Stimulated activated CD8-positive, alpha-beta memory T cell treated with anti-CD3 and anti-CD28 coated beads, Interleukin-7, amount 100 ng/mL, for 1 hour (primary cell): ENCODE measurements at places on chromosomes 1 and 21.

DNA sequence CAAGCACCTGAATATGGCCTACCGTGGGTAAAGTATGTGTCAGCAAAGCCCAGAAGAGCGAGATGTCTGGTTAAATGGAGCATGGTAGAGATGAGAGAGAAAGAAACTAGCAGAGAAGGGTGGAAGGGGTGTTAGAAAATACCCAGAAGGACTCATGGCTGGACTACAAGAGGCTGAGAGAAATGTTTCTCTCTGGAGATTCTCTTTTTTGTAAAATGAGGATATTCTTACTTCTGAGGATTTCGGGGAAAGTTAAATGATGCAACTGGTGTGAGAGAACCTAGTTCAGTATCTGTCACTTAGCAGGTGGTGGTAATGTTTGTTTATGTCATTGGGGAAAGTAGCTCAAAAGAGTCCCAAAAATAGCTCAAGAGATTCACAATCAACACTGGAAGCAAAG lies 7.2 kb upstream of the EPS15 start:
- DNase-seq: no peak

- no peak for DNase-seq
Measured at GRCh38 chr1:37714689-37715088, 22.4 kb downstream of the CDCA8 start.

GRCh38 chr1:34645919-34646318 lies 108.9 kb upstream of the GJB5 start:
- DNase-seq: no peak

DNA sequence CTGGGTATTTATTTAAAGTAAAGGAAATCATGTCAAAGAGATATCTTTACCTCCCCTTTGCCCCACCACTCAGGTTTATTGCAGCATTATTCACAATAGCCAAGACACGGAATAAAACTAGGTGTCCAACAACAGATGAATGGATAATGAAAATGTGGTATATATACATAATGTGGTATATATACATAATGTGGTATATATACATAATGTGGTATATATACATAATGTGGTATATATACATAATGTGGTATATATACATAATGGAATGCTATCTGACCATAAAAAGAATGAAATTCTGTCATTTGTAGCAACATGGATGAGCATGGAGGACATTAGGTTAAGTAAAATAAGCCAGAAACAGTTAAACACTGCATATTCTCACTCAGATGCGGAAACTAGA lies 262.6 kb upstream of the PLXNA2 start:
- DNase-seq: no peak

DNA sequence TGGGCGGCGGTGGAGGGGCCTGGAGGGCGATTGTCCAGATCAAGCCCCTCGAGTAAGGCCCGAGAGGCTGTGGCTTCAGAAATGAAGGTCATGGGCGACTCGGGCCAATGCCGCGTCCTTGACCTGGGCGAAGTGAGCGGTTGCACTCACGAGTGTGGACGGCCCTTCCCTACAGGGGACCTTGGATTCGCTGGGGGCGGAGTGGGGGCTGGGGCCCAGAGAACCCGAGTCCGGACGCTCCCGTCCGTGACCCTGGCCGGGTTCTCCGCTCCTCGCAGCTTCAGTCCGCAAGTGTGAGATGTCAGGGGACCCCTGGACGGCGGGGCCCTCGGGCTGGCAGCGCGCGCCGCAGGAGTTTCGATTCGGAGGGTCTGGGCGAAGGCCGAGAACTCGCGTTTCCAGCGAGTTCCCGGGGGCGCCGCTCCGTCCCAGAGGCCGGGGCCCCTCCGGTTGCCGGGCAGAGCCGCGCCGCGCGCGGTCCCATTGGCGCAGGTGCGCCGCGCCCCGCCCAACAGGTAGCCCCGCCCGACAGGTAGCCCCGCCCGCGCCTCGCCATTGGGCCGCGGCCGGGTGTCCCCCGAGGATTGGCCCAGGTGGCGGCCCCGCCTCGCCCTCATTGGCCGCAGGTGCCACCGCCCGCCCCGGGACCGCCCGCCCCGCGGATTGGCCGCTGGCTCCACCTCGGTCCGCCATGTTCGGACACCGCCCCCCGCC lies at the start of gene PRKCZ:
PRKCZ (plus strand) TSS at position 694 of the 714 bp plus-strand sequence. CDS start 220 bp downstream, outside the sequence.
- DNase-seq: peak; percentile 89

DNA sequence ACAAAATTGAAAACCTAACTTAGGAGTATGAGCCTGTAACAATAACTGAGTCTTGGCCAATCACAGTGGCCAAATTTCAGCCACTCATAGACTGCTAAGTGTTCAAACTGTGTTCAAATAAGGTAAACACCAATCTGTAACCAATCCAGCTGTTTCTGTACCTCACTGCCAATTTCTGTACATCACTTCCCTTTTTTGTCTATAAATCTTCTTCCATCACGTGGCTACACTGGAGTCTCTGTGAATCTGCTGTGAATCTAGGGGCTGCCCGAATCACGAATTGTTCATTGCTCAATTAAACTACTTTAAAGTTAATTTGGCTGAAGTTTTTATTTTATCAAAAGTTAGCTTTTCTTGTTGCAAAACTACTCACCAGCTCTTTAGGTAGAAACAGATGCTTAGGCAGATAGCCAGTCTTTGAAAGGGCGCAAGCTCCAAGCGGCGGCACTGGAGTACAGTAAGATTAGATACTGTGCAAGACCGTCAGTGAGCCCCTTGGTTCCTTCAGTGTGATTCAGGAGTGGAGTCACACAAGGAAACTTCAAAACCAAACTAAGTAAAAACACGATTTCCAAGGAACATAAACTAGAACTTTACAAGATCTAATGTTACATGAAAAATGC lies 43.2 kb upstream of the ADGRL2 start:
- DNase-seq: no peak

GRCh38 chr1:181969902-181970301 lies 91.6 kb downstream of the ZNF648 start:
- DNase-seq: no peak
